Endothelial cell (in vitro differentiated cells): ENCODE measurements at places on chromosomes 7 and 10.

DNA sequence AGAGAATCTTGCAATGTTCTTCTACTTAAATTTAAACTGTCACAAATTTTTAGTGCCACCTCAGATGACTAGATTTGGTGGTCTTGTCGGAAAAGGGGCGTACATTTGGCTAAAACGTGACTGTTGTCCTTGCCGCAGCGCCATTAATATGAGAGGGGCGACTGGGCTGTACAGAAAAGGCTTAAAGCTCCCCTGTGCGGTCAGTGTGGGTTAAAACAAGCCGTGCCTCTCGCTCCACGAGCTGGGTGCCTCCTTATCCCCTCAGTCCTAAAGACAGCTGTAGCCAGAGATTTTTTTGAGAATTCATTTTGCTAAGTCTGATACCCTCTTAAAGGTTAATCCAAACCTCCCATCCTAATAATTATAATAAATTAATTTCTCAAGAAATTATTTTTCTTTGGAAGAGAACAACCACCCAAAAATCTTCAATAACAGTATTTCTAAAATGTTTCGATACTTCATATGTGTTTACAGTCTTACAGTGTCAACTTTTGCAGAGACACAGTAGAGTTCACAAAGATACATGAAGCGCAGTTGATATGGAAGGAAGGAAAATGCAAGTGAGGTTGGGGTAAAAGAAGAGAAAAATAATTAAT is 68.6 kb downstream of the C7orf25 start:
- DNase-seq = peak; percentile 53

- no peak for DNase-seq
These were observed 99.6 kb downstream of the ZMYND11 start for GRCh38 chr10:234708-235406.

DNA sequence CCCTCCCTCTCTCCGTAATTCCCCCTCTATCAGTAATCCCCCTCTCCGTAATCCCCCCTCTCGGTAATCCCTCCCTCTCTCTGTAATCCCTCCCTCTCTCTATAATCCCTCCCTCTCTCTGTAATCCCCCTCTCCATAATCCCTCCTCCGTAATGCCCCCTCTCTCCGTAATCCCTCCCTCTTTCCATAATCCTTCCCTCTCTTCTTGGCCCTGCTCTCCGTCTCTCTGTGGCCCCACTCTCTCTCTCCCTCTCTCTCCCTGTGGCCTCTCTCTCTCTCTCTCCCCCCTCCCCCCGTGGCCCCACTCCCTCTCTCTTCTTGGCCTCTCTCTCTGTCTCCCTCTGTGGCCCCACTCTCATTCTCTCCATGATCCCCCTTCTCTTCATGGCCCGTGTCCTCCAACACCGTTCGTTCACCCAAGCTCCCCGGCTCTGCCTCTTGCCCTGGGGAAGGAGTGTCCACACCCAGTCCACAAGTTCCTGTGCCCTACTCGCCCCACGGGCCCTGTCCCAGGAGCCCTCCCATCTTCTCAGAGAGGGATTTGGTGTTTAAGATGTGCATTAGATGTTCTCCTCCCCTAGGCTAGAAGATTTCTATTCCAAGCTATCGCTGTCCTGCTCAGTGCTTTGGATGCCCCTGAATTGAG is 19.8 kb downstream of the SHH start:
- DNase-seq = no peak

DNA sequence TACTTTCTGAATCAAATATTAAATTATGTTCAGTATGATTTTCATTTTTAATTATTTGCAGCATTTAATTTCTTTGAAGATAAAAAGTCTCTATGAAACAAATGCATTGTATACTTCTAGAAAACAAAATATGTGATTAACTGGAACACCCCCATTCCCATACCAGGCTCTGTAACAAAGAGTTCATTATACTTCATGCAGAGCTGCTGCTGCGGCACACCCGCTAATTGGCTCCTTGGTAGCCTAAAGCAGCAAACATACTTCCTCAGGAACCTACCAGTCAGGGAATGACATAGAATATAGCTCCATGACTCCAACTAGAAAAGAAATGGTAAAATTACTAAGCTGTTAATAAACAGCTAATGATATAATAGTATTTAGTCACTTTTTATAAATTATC is 19.3 kb downstream of the RAB11FIP2 start:
- no peak for DNase-seq

GRCh38 chr7:105316578-105317344 is 72.0 kb downstream of the SRPK2 start:
- no peak for DNase-seq
